Metanephros (tissue), 2 donors: ENCODE measurements at places on chromosomes 2 and 18. TPM values are rescaled to one million over a fixed set of nuclear protein-coding genes. Genes with fewer than 3 reads are reported as not detected.

SLC23A3 gene
- 6.9 TPM for total RNA-seq

PASK gene
- 12.3 TPM for total RNA-seq

IL18RAP gene
- 0.35 TPM for total RNA-seq

HOXD1 gene
- total RNA-seq, result 5.5 TPM

MLPH gene
- 4.6 TPM for total RNA-seq

CYB5A gene
- total RNA-seq, result 234 TPM

FAM124B gene
- 6.4 TPM for total RNA-seq

MAP3K19 gene
- 0.12 TPM for total RNA-seq

GNLY gene
- total RNA-seq, result not detected

LDLRAD4 gene
- total RNA-seq, result 43.7 TPM

ABCA12 gene
- total RNA-seq, result 0.12 TPM

PTPRM gene
- total RNA-seq, result 110 TPM

ABCB11 gene
- 0.06 TPM for total RNA-seq

DLGAP1 gene
- total RNA-seq, result 5.5 TPM

C2orf66 gene
- not detected for total RNA-seq

METTL21A gene
- total RNA-seq, result 23.5 TPM

NUP35 gene
- total RNA-seq, result 34.6 TPM
